Stomach (tissue), 19 donors: ENCODE measurements at places on chromosomes 2 and 18.

GRCh38 chr2:241563981-241564595 lies 5.5 kb downstream of the BOK start:
- H3K4me1 ChIP-seq = peaks cover 56% of the 10 kb centered on the region
- no peaks in the 10 kb centered on the region for H3K27me3 ChIP-seq
- no peak for DNase-seq

- H3K4me3 ChIP-seq = no peak overlapping the region
- no peak overlapping the region for H3K27ac ChIP-seq
- H3K36me3 ChIP-seq = no peaks in the 10 kb centered on the region
- H3K4me1 ChIP-seq = no peaks in the 10 kb centered on the region
Observed at GRCh38 chr18:32974421-32975162, 201.8 kb upstream of the KLHL14 start.

DNA sequence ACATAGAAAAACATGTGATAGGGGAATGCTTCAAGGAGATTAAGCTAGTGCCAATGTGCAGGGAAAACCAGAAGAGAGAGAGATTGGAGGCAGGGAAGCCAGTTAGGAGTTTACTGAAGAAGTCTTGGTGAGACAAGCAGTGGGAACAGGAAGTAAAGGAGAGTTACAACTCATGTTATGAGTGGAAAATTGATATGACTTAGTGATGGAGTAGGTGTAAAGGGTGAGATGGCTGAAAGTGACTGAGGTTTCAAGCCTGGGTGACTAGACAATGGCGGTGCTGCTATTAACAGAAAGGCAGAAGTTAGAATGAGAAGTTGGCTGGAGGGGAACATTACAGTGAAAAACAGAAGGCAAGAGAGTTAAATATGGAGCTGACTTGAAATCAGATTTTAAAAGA lies 16.5 kb downstream of the DOK1 start:
- no peak overlapping the region for H3K27ac ChIP-seq
- DNase-seq = no peak
- no peaks in the 10 kb centered on the region for H3K36me3 ChIP-seq
- H3K27me3 ChIP-seq = no peaks in the 10 kb centered on the region
- H3K4me3 ChIP-seq = no peak overlapping the region
- H3K4me1 ChIP-seq = peaks cover 5% of the 10 kb centered on the region

DNA sequence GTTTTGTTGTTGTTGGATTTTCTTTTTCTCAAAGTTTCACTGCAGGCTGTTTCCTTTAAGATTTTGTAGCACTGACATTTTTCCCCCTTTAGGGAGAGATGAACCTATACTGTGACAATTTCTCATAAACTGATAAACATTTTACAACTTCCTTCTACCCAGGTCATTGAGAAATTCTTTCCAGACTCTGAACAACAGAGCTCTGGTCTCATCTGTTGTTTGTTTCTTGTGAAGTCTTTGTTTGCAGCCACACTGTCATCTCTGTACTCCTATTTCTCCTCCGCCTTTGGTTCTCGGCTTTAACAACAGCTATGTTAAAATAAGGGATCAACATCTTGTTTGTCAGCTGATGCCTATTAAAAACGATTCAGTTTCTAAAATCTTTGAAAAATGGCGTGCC lies 167.6 kb downstream of the VWC2L start:
- H3K4me3 ChIP-seq = no peak overlapping the region
- no peak overlapping the region for H3K27ac ChIP-seq
- H3K4me1 ChIP-seq = no peaks in the 10 kb centered on the region
- no peak for DNase-seq

DNA sequence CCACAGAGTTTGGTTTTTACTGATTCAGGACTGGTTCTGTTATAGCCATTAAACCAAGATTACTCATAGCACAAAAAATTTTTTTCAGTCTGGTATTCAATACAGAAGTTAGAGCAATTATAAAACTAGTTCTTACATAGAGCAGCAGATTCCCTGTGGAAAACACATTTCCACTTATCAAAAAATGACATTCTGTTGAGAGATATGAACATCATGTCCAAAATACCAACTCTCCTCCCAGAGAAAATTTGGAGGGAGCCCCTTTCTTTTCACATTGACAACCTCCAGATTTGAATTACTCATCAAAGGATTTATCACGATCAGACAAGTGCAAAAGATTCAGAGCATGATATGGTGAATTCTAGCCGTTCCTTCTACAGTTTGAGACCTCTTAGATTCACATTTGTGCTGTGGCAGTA lies 126.8 kb upstream of the SERPINE2 start:
- no peaks in the 10 kb centered on the region for H3K36me3 ChIP-seq
- DNase-seq = no peak
- H3K4me3 ChIP-seq = no peak overlapping the region

GRCh38 chr2:105330681-105331375 lies 1.3 kb upstream of the TGFBRAP1 start:
- peaks cover 7% of the 10 kb centered on the region for H3K36me3 ChIP-seq
- H3K27me3 ChIP-seq = no peaks in the 10 kb centered on the region
- no peak overlapping the region for H3K4me3 ChIP-seq
- peak overlapping the region; percentile 71 for H3K27ac ChIP-seq

GRCh38 chr2:236369661-236370062 lies 105.5 kb upstream of the ASB18 start:
- no peak overlapping the region for H3K27ac ChIP-seq
- H3K4me3 ChIP-seq = no peak overlapping the region
- DNase-seq = peak; percentile 71
- H3K4me1 ChIP-seq = peaks cover 29% of the 10 kb centered on the region

- DNase-seq = no peak
- no peaks in the 10 kb centered on the region for H3K27me3 ChIP-seq
- H3K4me1 ChIP-seq = no peaks in the 10 kb centered on the region
- no peaks in the 10 kb centered on the region for H3K36me3 ChIP-seq
- H3K4me3 ChIP-seq = no peak overlapping the region
Observed at GRCh38 chr2:223366566-223366965, 235.6 kb downstream of the SCG2 start.

DNA sequence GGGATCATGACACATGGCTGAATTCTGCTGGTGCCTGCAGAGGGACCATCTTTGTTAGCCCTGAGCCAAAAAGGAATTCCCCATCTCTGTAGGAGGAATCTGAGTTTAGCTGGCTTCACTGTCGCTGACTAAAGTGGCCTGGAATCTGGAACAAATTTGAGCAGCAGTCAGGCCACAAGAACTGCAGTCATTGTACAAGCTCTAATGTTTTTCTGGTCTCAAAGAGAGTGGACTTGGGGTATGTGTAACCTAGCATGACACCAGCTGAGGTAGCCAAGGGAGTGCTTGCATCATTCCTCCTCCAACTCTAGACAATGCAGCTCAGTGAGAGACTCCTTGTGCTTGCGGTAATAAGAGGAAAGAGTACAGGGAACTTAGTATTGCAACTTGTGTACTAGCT lies 539.1 kb upstream of the LRRTM4 start:
- no peaks in the 10 kb centered on the region for H3K36me3 ChIP-seq
- H3K27me3 ChIP-seq = no peaks in the 10 kb centered on the region
- H3K4me1 ChIP-seq = no peaks in the 10 kb centered on the region
- no peak overlapping the region for H3K4me3 ChIP-seq

GRCh38 chr2:30048636-30049175 lies 98.1 kb upstream of the YPEL5 start:
- peaks cover 4% of the 10 kb centered on the region for H3K27me3 ChIP-seq
- no peaks in the 10 kb centered on the region for H3K36me3 ChIP-seq
- no peak overlapping the region for H3K4me3 ChIP-seq
